ENCODE measurements at places on chromosomes 5 and 9.
A peak's percentile ranks its signal among the peaks of the same experiment; 100 is the strongest.

DNA sequence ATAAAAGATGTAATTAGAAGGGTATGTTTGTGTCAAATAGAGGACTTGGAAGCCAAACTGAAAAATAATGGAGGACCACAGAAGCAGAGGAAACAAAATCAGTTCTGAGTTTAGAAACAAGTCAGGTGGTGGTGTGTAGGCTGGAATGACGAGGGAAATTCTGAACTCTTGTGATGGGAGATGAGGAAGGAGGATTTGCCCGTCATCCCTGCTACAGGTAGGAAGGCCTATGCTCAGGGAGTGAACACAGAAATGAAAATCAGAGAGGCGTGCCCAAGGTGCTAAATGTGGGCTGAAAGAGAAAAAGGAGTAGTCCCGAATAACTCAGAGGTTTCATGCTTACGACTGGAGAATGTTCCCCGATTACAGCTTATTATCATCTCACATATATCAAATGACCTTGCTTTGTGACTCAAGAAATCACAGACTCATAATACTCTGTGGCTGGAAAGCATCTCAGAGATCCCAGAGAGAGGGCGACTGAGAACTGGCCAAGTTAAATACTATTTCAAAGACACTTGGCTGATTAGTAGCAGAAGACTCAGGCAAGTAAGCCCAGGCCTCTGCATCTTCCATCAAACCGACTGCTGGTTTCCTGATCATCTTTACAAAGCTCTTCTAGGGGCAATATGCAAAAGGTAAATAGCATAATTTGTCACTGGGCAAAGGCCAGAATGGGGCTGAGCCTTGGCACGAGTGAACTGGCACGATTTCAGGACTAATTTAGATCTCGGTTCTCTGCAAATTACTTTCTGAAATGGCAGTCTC lies 126.0 kb downstream of the SUSD1 start:
- DNase-seq = no peak

GRCh38 chr9:38126730-38127129 lies 57.7 kb upstream of the SHB start:
- DNase-seq = no peak

DNA sequence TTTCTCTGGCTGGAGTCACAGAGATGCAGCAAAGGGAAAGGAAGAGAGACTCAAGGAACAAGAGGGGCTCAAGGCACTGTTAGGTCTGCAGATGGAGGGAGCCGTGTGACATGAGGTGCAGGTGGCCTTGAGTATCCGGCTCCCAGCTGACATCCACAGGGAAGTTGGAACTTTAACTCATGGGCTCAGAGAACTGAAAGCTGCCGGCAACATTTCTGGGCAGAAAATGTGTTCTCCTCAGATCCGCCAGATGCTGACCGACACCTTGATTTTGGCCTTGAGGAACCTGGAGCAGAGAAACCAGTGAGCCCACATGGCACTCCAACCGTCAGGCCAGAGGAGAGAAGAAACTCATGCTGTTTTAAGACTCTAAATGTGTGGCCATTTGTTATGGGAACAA lies 258.1 kb upstream of the IRX2 start:
- DNase-seq = no peak

- DNase-seq = peak; percentile 79
These were observed 14.5 kb upstream of the AUH start for GRCh38 chr9:91376239-91376638.

DNA sequence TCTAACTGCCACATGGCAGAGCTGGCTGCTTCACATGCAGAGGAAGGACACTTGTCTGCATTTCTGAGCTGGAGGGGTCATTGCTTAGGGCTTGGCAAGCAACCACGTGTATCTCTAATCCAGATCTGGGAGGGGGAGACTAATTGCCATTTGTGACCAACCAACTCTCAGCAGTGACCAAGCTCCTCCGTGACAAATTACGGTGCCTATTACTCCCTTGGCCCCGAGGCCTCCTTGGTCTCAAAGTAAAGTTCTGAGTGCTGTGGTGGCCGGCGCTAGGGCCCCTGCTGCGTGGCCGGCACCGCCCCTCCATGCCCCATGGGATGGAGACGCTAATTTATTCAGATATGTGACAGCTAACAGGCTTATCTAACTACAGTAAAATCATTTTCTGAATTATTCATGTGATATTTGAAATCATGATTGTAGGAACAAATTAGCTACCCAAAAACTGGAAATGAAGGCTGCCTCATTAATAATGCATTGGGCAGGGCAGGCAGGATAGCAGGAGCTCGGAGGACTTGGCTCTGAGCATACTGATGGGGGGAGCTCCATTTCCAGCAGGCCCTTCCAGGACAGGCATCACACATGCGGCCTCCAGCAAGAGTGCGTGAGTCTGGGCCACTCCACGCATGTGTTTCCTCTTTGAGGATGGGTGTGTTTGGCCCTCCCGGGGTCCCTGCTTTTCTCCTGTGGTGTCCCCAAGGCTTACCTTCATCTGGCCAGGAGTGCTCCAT lies 67.7 kb downstream of the C5orf15 start:
- no peak for DNase-seq

- no peak for DNase-seq
These were observed 477.6 kb downstream of the NTRK2 start for GRCh38 chr9:85147046-85147640.

DNA sequence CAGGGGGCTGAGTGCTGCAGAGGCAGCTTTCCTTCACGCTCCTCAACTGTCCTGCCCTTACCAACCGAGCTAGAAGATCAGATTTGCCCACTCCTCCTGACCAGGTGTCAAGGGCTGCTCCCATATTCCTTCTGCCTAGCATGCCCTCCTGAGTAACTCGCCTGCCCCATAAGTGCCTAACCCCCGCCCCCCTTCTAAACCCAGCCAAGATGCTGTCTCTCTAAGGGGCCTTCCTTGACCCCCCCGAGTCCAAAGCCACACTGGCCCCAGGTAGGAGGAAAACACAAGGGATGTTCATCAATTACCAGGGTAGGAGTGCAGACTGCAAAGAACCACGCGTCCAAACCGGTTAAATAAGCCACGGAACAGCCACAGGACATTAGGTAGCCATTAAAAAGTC lies 4.8 kb downstream of the CCDC69 start:
- DNase-seq = no peak

- DNase-seq = no peak
These were observed 78.4 kb downstream of the RXRA start for GRCh38 chr9:134404376-134405358.

DNA sequence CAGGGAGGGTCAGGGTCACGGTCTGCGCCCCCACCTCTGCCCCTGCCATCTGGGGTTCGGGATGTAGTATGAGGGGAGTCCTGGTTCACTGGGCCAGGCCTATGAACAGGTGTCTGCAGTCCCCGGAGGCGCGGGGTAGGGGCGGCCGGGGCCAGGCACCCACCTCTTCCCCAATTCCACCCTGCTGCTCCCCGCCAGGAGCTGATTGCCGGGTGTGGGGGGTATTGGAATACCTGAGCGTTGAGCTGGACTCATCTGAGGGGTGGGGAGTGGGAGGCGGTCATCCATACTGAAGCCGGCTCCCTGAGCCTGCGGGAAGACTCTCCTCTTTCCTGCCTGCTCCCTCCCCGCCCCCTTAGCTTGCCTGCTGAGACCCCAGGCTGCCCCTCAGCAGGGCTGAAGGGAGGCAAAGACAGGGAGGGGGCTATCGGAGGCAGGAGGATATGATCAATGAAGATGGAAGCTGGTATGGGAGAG lies 679 bp downstream of the SLC6A7 start:
- no peak for DNase-seq

DNA sequence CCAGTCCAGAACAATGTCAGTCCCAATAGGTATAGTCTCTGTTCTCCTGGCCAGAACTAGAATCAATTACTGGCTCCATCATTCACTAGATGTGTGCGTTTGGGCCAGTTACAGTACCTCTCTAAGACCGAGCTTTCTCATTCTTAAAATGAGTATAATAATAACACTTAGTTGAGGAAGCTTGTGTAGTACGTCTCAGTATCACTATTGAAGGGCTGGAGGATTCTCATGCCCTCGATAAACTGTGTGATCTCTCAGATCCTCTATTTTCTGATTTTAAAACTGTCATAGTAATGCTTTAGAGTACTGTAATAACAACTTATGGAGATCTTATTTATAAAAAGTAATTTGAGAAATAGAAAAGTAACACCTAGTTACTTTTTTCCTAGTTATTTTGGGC lies 50.7 kb downstream of the CDKN2A start:
- DNase-seq = no peak

DNA sequence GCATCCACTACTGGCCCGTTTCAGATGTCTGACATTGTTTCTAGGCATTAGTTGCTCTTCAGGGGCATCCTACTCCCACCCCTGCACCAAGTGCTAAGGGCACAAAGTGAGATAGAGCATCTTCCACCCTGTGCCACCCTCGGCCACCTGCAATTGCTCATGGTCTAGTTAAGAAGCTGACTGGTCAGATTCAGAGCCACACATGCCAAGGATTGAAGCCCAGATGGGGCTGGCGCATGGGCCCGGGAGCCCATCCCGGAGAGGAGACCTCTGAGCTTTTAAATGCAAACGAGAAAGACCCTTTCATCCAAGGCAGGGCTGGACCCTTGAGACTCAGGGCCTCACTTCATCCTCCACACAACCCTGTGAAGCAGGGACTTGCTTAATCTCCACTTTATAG lies 28.5 kb downstream of the HRH2 start:
- DNase-seq = no peak

- no peak for DNase-seq
These were observed 67.2 kb downstream of the CDH18 start for GRCh38 chr5:19920761-19921160.

GRCh38 chr5:91443761-91444467 lies 60.8 kb upstream of the ARRDC3 start:
- no peak for DNase-seq
